ENCODE measurements at places on chromosomes 2 and 18. TPM values are rescaled to one million over a fixed set of nuclear protein-coding genes. Genes with fewer than 3 reads are reported as not detected.
A peak's percentile ranks its signal among the peaks of the same experiment; 100 is the strongest.

GRCh38 chr2:160109939-160110673, 47.7 kb upstream of the PLA2R1 start:
- peak; percentile 63 for DNase-seq

- DNase-seq = no peak
These were observed 165.0 kb downstream of the ANKRD30B start for GRCh38 chr18:14912967-14913366.

- DNase-seq = peak; percentile 79
These were observed 26.7 kb downstream of the RAMP1 start for GRCh38 chr2:237885931-237886684.

DNA sequence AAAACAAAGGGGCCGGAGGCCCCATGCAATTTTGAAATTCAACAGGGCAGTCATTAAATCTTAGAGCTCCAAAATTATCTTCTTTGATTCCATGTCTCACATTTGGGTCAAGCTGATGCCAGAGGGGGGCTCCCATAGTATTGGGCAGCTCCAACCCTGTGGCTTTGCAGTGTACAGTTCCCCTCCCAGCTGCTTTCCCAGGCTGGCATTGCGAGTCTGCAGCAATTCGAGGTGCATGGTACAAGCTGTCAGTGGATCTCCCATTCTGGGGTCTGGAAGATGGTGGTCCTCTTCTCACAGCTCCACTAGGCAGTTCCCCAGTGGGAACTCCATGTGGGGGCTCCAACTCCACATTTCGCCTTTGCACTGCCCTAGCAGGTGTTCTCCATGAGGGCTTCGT, 72.7 kb upstream of the ARHGAP15 start:
- no peak for DNase-seq

The SPHKAP gene
- 75.5 TPM for total RNA-seq

The CFC1 gene
- total RNA-seq = 13.4 TPM

The AQP12B gene
- not detected for total RNA-seq

The L3MBTL4 gene
- 6.6 TPM for total RNA-seq

The SEMA4F gene
- 3.9 TPM for total RNA-seq

The ERBB4 gene
- 12.4 TPM for total RNA-seq
